Amygdala (tissue), 56 donors: ENCODE measurements at places on chromosomes 5 and 9.

DNA sequence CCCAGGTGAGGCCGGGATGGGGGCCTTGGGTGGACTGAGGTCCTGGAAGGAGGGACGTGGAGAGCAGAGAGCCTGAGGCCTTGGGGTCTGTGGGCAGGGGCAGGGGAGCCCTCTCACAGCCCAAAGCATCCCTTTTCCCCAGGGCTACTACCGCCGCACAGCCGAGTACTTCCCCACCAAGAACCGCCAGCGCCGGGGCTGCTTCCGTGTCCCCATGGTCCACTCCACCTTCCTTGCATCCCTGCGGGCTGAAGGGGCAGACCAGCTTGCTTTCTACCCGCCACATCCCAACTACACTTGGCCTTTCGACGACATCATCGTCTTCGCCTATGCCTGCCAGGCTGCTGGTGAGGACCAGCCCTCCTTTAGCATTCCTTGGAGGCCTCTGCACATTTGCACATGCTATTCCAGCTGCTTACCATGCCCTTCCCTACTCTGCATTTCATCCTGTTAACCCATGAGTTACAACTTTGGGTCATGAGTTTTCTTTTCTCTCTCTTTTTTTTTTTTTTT is 3.7 kb downstream of the CERCAM start:
- DNase-seq: no peak

DNA sequence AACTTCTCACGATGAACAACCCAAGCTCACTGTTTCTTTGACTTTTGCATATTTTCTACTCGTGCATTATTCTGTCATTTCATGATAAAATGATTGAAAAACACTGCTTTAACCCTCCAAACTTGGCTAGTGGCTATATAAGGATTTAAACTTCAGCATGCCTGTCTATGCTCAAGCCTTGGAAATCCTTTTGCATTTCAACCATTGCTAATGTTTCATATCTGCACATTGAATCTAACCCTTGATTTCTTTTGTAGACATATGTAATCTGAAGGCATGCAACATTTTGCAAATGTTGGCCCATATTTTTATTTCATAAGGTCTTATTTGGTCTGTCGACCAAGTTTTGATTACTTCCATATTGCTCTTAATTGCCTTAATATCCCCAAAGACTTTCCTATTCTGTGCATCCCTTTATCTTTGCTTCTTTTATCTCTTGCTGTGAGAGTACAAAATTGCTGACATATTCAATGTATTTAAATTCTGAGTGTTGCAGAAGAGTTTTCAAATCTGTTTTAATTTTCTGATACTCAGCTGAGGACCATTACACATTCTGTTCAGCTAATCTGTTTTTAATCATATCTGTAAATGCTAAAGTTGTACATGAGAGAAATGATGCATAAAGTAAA is 403.7 kb upstream of the ZNF608 start:
- DNase-seq: no peak

GRCh38 chr5:163089926-163090325 is 347.5 kb upstream of the CCNG1 start:
- no peak for DNase-seq

GRCh38 chr9:12973710-12974109 is 198.9 kb downstream of the LURAP1L start:
- DNase-seq: no peak

DNA sequence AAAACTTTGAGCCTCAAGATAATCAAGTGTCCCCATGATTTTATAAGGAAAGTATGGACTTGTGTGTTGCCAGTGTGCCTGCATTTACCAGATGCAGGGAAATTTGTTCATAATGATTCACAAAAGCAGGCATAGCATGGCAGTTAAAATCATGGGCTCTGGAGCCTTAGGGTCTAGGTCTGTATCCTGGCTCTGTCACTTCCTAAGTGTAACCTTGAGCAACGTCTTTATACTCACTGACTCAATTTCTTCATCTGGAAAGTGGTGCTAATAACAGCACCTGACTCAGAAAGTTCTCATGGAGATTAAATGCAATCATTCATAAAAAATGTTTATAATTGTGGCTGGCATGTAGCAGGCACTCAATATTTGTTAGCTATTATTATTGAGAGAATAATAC is 234.9 kb downstream of the SAXO1 start:
- no peak for DNase-seq

- DNase-seq: no peak
Observed at GRCh38 chr5:56123531-56124243, 109.4 kb downstream of the ANKRD55 start.

DNA sequence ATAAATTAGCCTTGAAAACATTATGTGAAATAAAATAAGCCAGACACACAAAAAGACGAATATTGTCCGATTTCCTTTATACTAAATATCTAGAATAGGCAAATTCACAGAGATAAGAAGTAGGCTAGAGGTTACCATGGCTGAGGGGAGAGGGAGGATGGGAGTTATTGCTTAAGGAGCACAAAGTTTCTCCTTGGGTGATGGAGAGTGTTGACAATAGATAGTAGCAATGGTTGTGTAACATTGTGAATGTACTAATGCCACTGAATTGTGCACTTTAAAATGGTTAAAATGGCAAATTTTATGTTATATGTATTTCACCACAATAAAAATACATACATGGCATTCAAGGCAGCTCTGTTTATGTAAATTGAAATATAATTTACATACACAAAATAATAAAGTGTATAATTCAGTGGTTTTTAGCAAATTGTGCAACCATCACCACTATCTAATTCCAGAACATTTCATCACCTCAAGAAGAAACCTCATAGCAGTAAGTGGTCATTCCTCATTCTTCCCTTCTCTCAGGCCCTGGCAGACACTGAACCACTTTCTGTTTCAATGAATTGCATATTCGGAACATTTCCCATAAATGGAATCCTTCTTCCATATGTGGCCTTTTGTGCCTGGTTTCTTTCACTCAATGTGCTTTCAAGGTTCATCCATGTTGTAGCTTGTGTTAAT is 59.2 kb downstream of the NDST1 start:
- no peak for DNase-seq

GRCh38 chr9:19989213-19989612 is 200.4 kb upstream of the SLC24A2 start:
- no peak for DNase-seq

- DNase-seq: no peak
Observed at GRCh38 chr9:36091026-36091953, 45.2 kb upstream of the GLIPR2 start.

DNA sequence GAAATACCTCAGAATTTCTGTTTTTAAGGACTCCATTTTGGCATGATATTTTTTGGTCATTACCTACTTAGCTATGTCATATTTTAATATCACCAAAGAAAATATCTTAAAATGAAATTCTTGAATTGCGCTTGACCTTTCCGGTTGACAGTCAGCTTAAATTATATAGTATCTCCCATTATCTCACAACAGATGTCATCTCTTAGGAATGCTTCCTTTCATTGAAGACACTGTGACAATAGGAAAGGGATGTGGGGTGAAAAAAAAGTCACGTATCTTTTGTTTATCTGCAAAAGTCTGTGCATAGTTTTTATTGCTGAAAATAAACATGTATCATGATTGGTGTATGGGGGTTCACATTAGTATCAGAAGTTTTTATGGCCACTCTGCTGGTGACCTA is 105.8 kb downstream of the INVS start:
- no peak for DNase-seq

DNA sequence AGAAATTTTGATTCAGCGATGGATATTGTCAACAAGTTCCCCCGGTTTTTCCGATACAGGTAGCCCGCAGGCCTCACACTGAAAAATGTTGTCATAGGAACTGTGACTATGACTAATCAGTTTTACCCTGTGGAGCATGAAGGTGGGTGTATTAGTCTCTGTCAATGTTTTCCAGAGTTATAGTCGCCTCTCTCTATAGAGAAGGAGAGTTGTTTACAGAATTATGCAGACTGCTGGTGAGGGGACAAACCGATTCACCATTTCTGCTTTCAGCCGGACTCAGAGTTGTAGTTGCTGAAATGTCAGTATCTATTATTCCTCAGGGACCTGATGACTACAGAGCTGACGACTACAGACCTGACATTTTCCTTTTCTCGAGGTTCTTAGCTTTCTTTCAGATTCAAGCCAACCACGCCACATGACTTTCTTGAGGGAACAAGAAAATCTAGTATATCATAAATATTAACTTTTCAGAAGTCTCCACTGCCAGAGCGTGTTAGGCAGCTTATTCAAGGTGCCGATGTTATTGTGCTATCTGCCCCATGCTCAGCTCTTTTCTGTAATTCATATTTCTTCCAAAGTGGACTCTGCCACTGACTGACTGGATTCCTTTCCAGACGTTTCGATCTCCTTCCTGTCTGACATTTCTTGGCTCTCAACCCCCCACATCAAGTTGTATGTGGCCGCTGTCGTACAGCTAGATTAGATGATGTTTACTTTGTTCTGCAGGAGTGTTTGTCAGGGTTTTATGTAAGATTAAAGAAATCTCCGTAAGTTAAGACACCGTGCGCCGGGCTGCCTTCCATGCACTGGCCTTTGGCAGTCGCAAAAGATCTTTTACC is 178.1 kb downstream of the FGF1 start:
- DNase-seq: no peak

DNA sequence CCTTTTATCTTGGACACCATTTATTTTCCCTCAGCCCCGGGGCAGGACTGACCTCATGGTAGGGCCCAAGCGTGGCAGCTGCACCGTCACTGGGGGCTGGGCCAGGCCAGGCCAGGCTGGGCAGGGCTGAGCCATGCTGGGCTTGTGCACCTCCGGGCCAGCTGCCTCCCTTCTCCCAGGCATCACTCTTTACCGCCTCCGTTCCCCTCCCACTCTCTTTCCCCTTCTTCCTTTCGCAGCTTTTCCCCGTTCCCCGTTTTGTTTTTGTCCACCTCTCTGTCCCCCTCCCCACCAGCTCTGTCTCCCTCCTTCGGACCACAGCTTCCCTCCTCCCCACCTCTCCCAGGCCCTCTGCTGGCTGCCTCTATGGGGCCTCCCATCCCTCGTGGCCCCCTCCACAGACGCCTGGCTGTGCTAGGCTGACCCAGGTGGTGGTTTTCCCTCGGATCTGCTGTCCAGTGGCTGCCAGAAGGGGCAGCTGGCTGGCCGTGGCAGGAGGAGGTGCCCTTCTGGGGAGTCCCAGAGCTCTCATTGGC is 17.9 kb downstream of the FGF18 start:
- DNase-seq: no peak
